Activated T-helper 2 cell treated with anti-CD3 and anti-CD28 coated beads, Interferon-gamma antibody, Interleukin-2, Interleukin-4, amounts not matched to agents 10 μg/mL and 5 μg/mL and 100 μg/mL, durations not matched to agents 14 hours and 24 hours and 36 hours (primary cell): ENCODE measurements at places on chromosomes 1 and 21.

DNA sequence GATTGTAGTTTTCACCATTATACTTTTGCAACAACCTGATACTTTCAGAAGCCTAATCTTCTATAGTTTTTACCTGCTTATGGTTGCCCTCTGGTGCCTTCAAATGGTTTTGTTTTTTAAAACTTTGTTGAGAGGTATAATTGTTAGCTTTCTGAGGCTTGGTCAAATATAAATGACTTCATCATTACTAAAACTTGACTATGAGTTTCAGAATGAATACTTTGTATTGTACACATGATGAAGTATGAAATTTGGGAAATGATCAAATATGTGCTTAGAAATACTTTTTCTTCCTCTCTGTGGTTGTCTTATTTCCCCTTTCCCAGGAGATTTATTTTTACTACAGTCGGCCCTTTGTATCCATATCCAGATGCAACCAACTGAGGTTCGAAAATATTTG is 151.8 kb upstream of the B3GALT2 start:
- no peak for DNase-seq

GRCh38 chr1:99781798-99782197 is 15.4 kb upstream of the FRRS1 start:
- DNase-seq, result no peak

DNA sequence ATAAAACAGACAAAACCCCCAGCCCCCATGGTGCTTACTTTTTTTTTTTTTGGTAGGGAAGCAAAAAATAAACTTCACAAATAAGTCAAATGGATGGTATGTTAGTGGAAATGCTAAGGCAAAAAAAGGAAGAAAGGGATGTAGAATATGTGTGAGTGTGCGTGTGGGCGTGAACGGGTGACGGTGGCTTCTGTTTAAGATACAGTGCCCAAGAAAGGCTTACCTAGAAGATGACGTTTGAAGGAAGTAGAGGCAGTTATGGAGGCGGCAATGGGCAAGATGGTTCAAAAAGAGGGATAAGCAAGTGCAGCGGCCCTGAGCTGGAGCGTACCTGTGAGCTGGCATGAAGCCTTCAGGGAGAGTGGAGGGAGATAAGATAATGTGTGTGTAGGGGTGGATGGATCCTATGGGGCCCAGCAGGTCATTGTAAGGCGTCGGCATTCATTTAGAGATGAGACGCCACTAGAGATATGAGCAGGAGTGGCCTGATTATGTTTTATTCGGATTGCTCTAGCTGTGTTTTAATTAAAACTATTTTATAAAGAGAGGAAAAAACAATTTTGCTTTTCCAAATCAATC is 19.9 kb downstream of the LEPR start:
- no peak for DNase-seq

GRCh38 chr1:113322439-113322838 is 67.9 kb upstream of the MAGI3 start:
- no peak for DNase-seq

- DNase-seq, result no peak
These were observed 88.1 kb downstream of the CCDC30 start for GRCh38 chr1:42551180-42551579.
